Kasumi-1 (cell line): ENCODE measurements at places on chromosomes 13 and 19.

DNA sequence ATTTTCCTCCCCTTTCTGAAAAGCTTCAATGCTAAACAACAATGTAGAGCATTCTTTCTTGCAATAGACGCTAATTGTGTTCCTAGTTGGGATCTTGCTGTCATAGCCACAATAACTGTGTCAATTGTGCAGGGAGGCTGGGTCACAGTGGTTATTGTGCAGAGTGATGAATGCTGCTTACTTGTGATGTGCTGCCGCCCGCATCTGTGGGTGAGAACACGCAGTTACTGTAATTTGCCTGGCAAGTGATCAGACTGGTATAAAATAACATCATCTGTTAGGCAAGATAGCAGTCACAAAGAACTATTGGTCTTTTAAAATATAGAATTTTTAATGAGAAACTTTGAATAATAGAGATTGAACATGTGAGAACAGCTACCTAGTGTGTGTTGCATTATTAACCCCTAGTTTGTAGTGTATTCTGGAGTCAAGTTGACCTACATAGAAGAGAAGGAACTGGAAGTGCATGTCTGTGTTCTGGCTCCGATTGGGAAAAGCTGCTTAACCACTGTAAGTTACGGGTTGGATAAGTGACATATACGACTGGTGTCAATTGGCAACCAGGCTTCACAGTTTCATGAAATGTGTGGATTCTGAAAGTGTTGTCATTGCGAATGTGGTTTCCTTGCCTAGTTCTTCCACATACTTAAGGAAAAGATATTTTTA is 43.6 kb downstream of the SLAIN1 start:
- no peak for DNase-seq

DNA sequence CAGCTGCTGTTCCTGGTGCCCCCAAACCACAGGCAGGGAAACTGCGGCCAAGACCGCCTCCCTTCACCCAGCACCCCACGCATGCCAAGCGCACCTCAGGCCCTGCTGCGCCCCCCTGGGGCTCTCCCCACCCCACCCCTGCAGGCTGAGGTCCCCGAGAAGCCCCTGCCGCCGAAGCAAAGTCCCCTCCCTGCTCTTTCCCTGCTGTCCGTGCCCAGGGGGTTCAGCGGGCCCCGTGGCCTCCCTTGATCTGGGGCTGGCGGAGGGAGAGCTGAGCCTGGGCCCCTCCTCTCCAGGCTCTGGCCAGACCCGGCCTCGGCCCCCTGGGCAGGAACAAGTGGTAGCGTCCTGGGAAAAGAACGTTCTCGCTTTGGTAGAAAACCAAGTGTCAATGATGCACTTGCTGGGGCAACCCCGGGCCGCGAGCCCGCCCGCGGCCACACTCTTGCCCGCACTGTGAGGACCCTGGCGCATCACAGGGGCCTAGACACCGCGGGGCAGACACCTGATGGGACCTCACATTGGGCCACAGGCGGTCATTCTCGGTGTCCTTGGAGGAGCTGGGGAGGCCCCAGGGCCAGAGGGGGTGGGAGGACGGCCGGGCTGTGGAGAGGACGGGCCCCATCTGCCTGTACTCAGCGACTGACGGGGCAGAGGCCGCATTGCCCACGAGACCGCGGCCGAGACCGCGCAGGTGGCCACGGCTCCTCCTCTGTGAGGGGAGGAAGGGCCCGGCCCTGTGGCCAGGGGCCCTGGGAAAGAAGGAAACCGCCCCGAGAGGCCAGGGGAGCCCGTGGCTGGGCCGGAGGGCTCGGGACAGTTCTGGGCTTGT is 29.0 kb downstream of the GPX4 start:
- DNase-seq: no peak

DNA sequence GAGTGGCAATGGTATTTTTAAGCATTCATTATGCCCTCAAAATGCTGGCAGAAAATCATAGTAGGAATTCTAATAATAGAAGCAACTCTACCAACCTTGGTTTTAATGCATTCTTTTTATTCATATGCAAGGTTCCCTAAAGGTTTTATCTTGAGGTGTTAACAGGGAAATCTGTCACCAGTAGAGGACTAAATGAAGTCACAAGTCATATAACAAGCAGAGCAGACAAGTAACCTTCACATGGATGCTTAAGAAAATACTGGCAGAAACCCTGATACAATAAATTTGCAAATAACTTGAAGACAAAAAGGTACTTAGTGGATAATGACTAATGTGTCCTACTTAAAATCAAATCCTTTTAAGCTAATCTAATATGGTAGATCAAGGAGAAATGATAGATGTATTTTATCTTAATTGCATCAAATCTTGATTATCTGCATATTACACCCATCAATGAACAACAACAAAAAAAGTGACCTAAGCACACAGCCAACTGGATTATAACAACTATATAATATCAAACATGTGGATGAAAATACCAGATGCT is 73.3 kb downstream of the RFC3 start:
- no peak for DNase-seq

DNA sequence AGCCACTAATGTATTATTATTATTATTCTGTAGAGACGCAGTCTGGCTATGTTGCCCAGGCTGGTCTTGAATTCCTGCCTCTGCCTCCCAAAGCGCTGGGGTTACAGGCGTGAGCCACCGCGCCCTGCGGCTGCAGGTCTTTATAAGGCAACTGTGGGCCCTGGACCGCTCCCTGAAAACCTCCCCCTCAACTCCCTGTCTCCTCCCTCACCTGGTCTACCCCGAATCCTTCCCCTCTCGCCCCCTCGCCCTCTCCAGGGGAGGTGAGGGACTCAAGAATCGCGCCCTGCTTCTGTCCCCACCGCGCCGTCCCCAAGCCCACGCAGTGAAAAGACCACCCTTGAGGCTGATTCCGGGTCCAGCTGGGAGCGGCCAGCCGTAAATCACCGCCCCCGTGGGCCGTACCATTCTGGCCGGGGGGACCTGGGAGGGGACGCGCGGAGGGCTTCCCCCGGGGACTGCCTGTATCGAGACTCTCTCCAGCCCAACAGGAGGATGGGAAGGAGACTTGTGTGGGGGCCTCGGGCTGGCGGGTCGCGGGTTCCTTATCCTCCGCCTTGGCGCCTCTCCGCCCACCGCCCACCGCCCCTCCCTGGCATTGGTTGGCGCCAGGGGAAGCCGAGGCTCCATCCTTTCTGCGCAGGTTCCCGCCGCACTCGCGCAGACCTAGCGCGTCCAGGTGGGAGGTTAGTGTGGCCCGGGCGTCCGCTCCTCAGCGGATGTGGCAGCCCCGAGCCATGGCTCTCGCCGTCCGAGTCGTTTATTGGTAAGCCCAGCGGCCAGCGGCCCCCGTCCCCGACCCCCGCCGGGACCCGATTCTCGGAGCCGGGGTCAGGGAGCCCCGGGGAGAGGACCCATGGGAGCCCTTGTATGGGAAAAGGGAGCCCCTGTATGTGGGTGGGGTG is at the start of gene SELENOW:
TSS of gene SELENOW (plus strand) at position 655 of the 905 bp plus-strand sequence. CDS start at position 738, 83 bp downstream.
- peak; percentile 46 for DNase-seq

DNA sequence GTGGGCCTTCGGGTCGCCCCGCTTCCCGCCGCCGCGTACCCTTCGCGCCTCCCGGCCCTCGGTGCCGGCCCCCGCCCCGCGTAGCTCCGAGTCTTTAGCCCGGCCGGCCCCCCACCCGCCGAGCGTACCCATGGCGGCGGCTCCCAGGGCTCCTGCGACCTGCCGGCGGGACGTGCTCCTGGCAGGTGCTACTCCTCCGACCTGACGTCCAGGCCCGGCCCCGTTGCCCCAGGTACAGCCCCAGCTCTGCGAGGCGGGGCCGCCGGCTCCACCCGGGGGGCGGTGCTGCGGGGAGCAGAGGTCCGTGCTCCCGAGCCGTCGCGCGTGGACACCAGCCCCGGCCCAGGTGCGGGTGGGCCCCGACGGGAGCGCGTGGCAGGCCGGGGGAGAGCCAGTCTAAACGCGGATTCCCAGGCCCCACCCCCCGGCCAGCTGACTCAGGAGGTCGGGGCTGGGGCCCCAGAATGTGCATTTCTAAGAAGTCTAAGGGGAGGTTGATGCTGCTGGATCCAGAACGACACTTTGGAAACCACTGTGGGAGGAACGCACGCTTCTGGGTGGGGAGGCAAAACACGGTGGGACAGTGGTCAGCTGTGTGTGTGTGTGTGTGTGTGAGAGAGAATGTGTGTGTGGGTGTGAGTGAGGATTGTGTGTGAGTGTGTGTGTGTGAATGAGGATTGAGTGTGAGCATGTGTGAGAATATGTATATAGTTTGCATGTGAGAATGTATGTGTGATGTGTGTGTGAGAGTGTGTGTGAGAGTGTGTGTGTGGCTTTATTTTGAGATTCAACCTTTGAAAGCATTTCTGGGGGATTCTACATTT is at the start of gene SLC15A1:
TSS of gene SLC15A1 (minus strand) at position 206 of the 824 bp plus-strand sequence. CDS start at position 132, 74 bp downstream.
- DNase-seq: no peak

DNA sequence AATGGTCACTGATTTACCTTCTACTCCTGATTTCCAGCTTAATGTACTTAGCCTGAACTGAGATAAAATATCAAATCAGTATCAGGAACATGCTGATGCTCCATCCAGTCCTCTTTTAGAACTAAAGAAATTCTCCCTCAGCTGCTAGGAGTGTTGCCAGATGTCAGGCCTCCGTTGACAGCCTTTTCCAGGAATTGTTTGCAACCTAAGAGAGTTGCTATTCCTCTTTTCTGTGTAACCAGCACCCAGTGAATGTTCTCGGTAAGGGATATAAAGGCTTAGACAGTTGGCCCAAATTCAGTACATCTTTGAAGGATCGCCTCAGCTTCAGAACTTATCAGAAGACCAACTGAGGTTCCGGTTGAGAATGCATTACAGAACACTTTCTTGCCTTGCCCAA is 559.0 kb downstream of the PCDH17 start:
- no peak for DNase-seq

GRCh38 chr19:58545286-58546018 is 1.6 kb downstream of the TRIM28 start:
- no peak for DNase-seq

GRCh38 chr19:8835877-8836276 is 3.7 kb downstream of the MBD3L1 start:
- DNase-seq: no peak

DNA sequence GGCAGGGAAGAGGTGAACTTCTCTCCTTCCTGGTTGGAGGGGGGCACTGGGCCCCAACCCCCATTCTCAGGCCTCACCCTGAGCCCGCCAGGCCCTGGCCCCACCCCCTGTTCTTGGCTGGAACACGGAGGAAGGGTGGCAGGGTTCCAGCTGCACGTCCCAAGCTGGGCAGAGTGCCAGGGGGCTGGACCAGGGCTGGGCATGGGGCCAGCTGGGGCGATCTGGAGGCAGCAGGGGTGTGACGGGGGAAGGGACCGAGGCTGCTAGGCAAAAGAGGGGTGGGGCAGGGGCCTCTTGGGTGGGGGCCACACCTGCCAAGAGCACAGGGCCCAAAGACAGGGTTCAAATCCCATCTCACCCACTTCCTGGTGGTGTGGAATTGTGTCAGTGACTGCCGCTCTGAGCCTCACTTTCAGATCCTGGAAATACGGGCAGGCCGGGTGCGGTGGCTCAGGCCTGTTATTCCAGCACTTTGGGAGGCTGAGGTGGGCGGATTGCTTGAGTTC is 2.2 kb downstream of the HIF3A start:
- peak; percentile 59 for DNase-seq

DNA sequence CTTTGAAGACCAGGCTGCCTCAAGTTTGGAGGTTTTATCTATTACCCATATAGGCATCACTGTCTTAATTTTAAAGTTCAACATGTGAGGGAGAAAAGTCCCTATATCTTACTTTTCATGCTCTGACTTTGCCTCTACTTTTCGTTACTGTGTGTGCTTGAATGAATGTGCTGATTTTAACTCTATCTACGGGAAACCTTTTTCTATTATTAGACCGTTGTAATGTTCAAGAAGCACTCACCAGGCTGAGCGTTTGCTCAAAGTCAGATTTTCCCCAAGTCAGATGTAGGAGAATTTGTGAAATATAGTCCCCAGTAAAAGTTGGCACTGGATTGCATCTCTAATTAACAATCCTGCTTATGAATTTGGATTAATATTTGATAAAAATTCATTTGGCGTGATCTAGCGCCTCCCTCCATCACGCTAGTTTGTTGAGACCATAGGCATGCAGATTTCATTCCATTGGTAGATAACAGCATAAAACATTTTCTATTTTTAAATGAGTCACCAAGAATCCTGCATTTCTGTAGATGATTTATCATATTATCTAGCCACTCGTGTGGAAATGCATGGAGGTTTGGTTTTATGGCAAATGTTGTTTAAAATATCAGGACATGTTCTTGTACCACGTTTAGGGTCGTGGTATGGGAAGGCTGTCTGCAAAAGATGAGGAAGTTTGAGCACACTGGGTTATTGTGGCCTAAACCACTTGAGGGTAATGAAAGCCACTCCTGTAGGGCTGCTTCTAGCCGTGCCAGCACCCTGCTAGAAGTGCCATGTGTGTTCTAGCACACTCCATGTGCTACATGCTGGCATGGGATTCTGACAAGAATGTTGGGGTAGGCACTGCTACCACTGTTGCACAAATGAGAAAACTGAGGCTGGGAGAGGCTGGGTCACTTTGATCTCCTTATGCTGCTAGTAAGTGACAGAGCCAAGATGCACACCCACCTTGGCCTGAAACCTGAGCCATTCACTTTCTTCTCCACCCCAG is 179.4 kb downstream of the FGF9 start:
- DNase-seq: no peak

- DNase-seq: no peak
Observed at GRCh38 chr19:46297700-46298478, 1.0 kb downstream of the HIF3A start.

GRCh38 chr13:20192158-20192835 is 441 bp downstream of the GJB2 start:
- DNase-seq: no peak

GRCh38 chr13:40547591-40548315 is 118.7 kb downstream of the FOXO1 start:
- DNase-seq: no peak

GRCh38 chr13:53885997-53886396 is 857.4 kb downstream of the OLFM4 start:
- DNase-seq: no peak

GRCh38 chr13:112065867-112066623 is 904 bp upstream of the SOX1 start:
- DNase-seq: no peak

GRCh38 chr13:50923272-50923671 is 13.7 kb downstream of the RNASEH2B start:
- DNase-seq: peak; percentile 9

- no peak for DNase-seq
Observed at GRCh38 chr13:70755456-70755855, 647.2 kb upstream of the KLHL1 start.

GRCh38 chr19:18501832-18502231 is 20.0 kb downstream of the ELL start:
- peak; percentile 57 for DNase-seq

DNA sequence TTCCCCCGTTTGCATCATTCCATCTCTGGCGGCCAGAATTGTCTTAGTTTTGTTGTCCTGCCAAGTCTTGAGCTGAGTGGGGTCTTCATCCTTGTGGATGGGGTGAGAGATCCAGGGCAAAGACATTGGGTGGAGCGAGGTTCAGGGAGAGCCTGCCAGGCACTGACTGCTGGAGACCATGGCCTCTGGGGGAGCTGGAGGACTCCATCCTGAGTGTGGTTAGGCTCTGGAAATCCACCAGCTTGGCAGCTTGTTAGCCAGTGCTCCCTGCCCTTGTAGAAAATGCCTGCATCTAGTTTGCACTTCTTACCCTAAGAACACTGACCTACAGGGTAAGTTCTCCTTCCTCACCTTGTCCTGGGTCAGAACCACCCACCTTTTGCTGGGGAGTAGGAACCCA is 97.2 kb upstream of the ZNF536 start:
- no peak for DNase-seq
